HFFc6 (cell line): ENCODE measurements at places on chromosomes 16 and 17. TPM values are rescaled to one million over a fixed set of nuclear protein-coding genes. Genes with fewer than 3 reads are reported as not detected.

DNA sequence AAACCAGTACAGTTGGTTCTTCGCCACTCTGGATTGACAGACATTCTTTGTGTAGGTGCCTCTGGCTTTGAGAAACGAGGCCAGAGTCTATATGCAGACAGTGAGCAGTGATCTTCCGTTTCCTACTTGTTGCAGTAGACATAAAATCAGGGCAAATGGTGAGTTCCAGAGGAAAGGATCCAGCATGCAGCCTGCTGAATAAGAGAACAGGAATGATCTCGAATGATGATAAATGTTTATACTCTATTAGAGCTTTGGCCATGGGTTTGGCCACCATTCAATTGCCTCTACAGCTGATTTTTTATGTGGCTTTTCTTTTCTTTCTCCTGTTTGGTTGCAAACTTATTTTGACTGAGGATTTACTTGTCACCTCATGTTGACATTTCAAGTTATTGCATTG is 286.7 kb downstream of the IRX3 start:
- DNase-seq: no peak

- DNase-seq: peak; percentile 6
Measured at GRCh38 chr16:56450275-56450985, 702 bp downstream of the NUDT21 start.

GRCh38 chr16:10502776-10503175 is 77.6 kb downstream of the EMP2 start:
- DNase-seq: no peak

GRCh38 chr16:3059723-3060242 is 5.7 kb upstream of the IL32 start:
- no peak for DNase-seq

Gene SDR42E2
- total RNA-seq: not detected in 3 replicates

Gene PDE6G
- total RNA-seq: 0.55 TPM in 1 of 3 replicates, not detected in the others

Gene KRTAP2-3
- 30.6 to 105 TPM (median 75.9 TPM) in 3 replicates for total RNA-seq

Gene CDH11
- 521 to 545 TPM (median 541 TPM) in 3 replicates for total RNA-seq
